Chondrocyte (in vitro differentiated cells): ENCODE measurements at places on chromosomes 3 and 15.

- H3K27me3 ChIP-seq = peaks cover 13% of the 10 kb centered on the region
- no peak overlapping the region for H3K27ac ChIP-seq
- peaks cover 3% of the 10 kb centered on the region for H3K4me1 ChIP-seq
- no peak for DNase-seq
These were observed 450.6 kb upstream of the ARHGEF26 start for GRCh38 chr3:153670577-153670976.

GRCh38 chr3:12234192-12234591, 54.7 kb upstream of the PPARG start:
- no peak overlapping the region for H3K27ac ChIP-seq
- peaks cover 7% of the 10 kb centered on the region for H3K4me1 ChIP-seq
- no peak overlapping the region for H3K4me3 ChIP-seq

DNA sequence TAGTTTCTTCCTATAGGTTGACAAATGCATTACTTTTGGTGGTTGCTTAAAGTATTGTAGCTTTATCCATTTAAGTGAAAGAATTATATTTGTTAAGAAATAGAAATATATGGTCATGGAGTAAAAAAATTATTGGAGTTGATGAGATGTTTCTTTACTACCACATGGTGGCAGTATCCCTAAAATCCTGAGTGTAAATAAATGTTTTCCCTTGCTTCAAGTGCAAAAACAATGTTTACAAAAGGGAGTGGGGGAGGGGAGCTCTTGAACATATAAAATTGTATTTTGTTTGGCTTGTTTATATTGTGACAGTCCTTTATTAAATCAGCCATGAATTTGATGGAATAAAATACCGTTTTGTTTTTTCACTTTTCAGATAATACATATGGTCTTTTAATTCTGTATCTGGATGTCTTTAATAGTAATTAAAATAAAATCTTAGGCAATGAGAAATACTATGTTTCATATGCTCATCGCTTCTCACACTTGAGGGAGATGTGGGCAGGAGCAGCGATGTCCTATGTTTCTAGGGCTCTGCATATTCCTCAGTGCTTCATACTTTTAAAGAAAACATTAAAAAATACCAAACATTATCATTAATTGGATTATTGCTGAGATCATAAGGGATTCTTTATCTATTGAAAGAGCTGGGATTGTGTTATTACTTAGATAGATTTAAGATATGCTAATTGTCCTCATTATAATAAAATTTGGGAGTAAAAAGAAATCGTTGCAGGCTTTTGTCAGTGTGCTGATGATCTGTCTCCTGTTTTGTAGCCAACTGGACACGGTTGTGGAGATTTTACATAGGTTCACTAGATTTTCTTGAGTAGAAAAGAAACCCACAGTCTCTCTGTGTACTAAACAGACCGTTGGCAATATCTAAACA, 349.7 kb downstream of the TUSC7 start:
- no peak overlapping the region for H3K4me3 ChIP-seq
- H3K27ac ChIP-seq = no peak overlapping the region
- no peaks in the 10 kb centered on the region for H3K36me3 ChIP-seq
- H3K27me3 ChIP-seq = peaks cover 2% of the 10 kb centered on the region
- no peaks in the 10 kb centered on the region for H3K4me1 ChIP-seq

DNA sequence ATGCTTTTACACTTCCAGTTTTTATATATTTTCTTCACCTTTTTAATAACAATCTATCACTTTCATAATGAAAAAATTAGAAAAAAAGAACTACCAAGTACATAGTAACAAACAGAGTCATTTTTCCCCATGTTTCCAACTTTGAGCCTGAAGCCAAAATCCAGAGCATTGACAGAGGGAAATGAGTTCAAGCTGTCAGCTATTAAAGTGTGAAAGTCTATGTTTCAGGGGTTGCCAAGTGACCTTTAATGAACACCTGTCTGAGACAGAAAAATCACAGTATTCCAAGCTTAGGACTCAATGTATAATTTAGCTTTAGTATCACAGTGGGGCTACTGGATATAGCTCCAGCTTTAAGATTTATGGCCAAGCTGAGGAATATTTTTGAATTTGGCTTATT, 128.3 kb upstream of the GADL1 start:
- no peak overlapping the region for H3K4me3 ChIP-seq
- no peak overlapping the region for H3K27ac ChIP-seq
- H3K36me3 ChIP-seq = no peaks in the 10 kb centered on the region
- H3K4me1 ChIP-seq = no peaks in the 10 kb centered on the region
- DNase-seq = no peak

- no peak for DNase-seq
- no peaks in the 10 kb centered on the region for H3K36me3 ChIP-seq
- no peak overlapping the region for H3K27ac ChIP-seq
These were observed 692.3 kb downstream of the ZPLD1 start for GRCh38 chr3:103127098-103127630.

DNA sequence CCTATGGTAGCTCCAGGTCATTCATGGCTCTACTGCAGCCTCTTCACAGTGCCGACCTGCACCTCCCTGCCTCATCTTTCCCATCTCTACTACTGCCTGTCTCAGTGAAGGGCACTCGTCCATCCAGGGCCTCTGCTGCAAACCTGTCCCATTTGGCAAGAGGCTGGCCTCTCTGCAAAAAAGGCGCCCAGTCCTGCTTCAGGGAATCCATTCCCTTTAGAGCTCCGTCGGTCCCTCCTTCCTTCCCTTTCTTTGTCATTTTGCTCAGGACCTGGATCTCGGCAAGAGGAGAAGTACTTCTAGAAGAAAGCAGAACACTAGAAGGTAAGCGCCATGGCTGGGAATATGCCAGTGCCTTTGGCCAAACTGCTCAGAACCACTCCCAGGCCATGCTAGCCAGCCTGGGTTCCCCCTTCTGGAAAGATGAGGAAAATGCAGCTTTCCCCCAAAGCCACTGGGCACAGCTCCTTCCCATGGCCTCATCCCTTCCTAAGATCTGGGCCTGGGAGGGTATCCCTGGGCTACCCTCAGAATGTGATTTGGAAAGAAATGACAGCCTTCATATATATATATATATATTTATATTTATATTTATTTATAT, 6.4 kb upstream of the ISL2 start:
- H3K4me3 ChIP-seq = no peak overlapping the region
- no peak overlapping the region for H3K27ac ChIP-seq
- peaks cover 3% of the 10 kb centered on the region for H3K36me3 ChIP-seq
- peaks cover 2% of the 10 kb centered on the region for H3K4me1 ChIP-seq
- no peak for DNase-seq
- H3K27me3 ChIP-seq = peaks cover 50% of the 10 kb centered on the region

- no peaks in the 10 kb centered on the region for H3K4me1 ChIP-seq
- DNase-seq = no peak
- no peak overlapping the region for H3K4me3 ChIP-seq
These were observed 33.7 kb downstream of the RORA start for GRCh38 chr15:61195116-61196002.

- no peaks in the 10 kb centered on the region for H3K4me1 ChIP-seq
- no peak overlapping the region for H3K4me3 ChIP-seq
- H3K27me3 ChIP-seq = peaks cover 10% of the 10 kb centered on the region
- H3K27ac ChIP-seq = no peak overlapping the region
- DNase-seq = no peak
These were observed 20.1 kb upstream of the UBE2E2 start for GRCh38 chr3:23182996-23183513.

DNA sequence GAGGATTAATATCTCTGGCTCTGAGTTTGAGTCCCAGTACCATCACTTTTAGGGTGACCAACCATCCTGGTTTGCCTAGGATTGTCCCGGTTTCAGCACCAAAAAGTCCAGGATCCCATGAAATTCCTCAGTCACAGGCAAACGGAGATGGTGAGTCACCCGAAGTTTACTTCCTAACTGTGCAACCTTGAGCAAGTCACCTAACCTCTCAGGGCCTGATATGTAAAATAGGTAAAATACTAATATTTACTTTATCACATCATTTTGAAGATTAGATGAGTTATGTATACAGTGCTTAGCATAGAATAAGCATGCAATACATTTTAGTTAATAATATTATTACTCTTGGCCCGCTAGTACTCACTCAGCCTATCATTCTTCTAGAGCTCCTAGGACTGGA, 91.1 kb upstream of the KCNMB2 start:
- H3K4me3 ChIP-seq = no peak overlapping the region
- H3K27ac ChIP-seq = no peak overlapping the region
- no peak for DNase-seq
- no peaks in the 10 kb centered on the region for H3K4me1 ChIP-seq
- peaks cover 4% of the 10 kb centered on the region for H3K27me3 ChIP-seq
